ENCODE measurements at places on chromosomes 16 and 17. TPM values are rescaled to one million over a fixed set of nuclear protein-coding genes. Genes with fewer than 3 reads are reported as not detected.

DNA sequence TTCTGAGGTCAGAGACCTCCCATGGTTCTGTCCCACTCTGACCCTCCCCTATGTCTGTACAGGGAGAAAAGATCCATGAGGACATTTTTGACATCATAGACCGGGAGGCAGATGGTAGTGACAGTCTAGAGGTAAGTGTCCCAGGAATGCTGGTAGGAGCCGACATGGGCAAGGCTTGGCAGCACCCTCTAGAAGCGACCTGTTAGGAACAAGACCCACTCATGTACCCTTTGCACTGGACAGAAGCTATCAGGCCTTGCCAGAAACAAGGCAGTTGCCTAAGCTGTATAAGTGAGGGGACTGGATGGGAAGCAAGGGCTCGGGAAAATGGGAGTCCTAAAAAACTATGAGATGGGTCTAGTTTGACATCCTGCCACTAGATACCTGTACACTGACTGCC is 2.5 kb downstream of the TUBG1 start:
- no peak for DNase-seq

- DNase-seq: no peak
These were observed 5.1 kb upstream of the ITPRIPL2 start for GRCh38 chr16:19108409-19109287.

DNA sequence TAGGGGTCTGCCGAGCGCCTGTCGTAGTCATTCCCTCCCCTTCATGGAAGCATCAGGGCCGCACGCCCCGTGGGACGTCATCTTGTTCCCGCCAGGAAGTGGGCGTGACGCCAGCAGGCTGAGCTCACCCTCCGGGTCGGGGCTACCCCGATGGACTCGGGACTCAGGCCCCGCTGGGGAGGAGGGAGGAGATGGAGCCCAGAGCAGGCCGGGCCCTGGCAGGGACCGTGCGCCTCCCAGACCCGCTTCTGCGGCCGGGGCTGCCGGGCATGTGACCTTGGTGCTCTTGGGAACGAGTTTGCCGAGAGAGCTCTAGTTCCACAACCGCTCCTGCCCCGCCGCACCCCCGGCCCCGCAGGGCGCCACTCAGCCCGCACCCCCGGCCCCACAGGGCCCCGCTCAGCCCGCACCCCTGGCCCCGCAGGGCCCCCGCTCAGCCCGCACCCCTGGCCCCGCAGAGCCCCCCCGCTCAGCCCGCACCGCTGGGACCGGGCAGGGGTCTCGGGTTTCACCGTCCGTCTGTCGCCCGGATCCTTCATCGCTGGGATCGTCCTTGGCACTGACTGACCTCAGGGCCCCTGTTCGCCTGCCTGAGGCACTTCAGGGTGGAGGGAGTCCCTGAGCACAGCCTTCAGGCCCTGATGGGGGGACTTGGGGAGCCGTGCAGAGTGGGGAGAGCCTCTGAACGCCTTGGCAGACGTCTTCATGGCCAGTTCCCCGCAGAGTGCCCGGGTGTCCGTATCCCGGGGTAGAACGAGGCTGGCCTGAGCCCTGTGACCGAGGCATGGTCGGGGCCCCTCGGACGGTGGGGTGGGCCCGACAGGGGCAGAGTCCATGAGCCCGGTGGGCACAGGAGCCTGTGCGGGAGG is 5.8 kb downstream of the CACNA1H start:
- DNase-seq: no peak

ALOX15B gene
- total RNA-seq: 52.1 TPM

GRCh38 chr16:35011-35677 is 18.3 kb downstream of the POLR3K start:
- DNase-seq: no peak

SLC16A5 gene
- 65.0 TPM for total RNA-seq

DNA sequence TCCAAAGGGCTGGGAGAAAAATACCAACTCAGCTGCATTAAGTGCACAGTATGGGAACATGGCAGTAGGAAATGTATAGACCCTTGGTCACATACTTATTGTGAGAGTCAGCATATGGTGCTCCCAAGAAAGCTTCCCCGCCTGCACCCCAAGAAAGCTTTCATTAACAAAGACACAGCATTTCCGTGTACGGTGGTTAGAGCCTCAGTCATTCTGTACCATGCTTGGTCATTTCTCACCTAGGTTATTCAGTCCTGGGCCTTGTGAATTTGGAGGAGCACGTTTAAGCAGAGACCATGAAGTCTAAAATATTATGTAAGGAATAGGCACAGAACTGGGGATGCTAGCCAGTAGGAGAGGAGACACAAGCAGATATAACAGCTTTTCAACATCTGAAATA is 56.1 kb downstream of the ESRP2 start:
- no peak for DNase-seq

Measured in prostate gland (tissue), 2 donors.